Epithelial cell of esophagus (primary cell): ENCODE measurements at places on chromosomes 7 and 10.

DNA sequence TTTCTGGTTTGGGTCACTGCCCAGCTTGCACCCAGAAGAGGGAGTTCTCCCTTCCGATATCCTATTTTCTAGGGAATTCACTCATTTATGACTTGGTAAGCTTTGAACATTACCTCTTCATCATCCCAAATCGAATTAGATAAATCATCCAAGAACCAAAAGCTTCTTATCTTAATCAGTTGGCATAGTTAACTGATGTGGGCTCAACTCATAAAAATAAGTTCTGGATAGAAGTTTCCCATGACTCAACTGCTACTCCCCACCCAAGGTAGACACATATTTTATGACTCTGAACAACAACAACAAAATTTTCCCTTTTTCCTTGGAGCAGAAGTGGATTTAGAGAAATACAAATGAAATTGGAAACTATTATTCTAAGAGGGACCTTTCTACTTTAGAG is 102.9 kb upstream of the CCDC6 start:
- DNase-seq = no peak

GRCh38 chr7:23213755-23214154 is 31.9 kb downstream of the NUP42 start:
- DNase-seq = no peak

- DNase-seq = no peak
These were observed 126.7 kb downstream of the GLI3 start for GRCh38 chr7:42110333-42110732.

GRCh38 chr10:14801723-14802122 is 27.0 kb upstream of the FAM107B start:
- no peak for DNase-seq

DNA sequence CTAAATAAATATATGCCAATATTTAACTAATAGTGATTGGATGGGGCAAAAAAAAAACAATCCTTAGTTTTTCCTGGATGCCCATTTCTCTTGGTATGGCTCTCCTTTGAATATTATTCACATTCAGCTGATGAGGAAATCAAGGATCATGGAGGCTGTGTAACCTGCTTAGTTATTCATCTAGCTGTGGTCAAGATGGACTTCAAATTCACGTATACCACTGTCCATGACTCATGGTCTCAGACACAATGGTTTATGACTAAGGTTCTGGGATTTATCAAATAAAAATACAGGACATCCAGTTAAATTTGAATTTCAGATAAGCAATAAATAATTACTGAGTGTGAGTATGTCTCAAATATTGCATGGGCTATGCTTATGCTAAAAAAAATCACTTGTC is 191.5 kb upstream of the CELF2 start:
- DNase-seq = peak; percentile 68
